ENCODE measurements at places on chromosomes 1 and 21. TPM values are rescaled to one million over a fixed set of nuclear protein-coding genes. Genes with fewer than 3 reads are reported as not detected.

The MROH7 gene
- total RNA-seq = 0.12 TPM

The OVAAL gene
- not detected for total RNA-seq

The SLC9C2 gene
- total RNA-seq = not detected

The PRKCZ gene
- 5.1 TPM for total RNA-seq

The EFNA1 gene
- total RNA-seq = 0.15 TPM

The MIXL1 gene
- not detected for total RNA-seq

The MAN1C1 gene
- 31.1 TPM for total RNA-seq
